Stimulated activated CD8-positive, alpha-beta memory T cell treated with anti-CD3 and anti-CD28 coated beads, Interleukin-2, amount 100 ng/mL, for 1 hour (primary cell): ENCODE measurements at places on chromosomes 3 and 15.

- DNase-seq = no peak
Observed at GRCh38 chr15:82972990-82973389, 13.0 kb upstream of the RAMAC start.

GRCh38 chr3:187975561-187976364 is 178.2 kb upstream of the LPP start:
- DNase-seq = no peak

DNA sequence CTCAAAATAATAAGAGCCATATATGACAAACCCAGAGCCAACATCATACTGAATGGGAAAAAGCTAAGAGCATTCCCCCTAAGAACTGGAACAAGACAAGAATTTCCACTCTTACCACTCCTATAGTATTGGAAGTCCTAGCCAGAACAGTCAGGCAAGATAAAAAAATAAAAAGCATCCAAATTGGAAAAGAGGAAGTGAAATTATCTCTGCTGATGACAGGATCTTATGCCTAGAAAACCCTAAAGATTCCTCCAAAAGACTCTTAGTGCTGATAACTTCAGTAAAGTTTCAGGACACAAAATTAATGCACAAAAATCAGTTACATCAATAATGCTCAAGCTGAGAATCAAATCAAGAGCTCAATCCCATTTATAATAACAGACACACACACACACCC is 45.9 kb upstream of the SLC2A2 start:
- no peak for DNase-seq

DNA sequence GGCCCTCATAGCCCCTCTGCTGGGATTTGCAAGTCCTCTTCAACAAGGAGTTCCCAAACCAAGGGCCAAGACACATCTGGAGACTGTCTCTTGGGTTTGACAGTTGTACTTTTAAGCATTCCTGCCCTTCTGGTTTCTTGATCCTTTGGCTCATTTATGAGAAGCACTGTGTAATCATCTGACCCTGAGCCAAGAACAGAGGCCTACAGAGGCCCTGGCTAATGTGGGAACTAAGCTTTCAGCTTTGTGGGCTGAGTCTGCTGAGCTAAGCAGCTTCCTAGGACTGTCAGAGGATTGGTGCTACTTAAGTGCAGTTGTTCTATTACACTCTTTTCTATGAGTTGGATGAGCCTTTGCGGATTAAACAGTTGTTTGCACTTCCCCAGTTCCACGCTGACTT is 178.3 kb downstream of the KBTBD8 start:
- DNase-seq = no peak

DNA sequence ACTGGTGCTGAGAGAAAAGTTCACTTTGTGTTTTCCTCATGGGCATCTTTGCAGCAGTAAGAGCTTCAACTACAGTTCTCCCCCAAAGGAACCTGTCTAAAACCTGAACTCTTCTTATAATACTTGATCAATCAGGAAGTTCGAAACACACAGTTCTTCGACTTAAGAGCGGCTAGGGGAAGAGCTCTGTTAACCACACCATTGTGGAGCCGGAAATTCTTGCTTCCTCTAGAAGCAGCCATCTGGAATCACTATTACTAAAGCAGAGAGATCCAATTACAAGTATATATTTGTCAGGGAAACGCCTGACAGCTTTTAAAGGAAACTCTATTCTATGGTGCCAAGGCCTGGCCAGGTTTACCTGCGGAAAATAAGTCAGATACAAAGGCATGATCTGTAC is 337.3 kb upstream of the CBLB start:
- no peak for DNase-seq

GRCh38 chr3:20546636-20547035 is 360.6 kb upstream of the SGO1 start:
- DNase-seq = no peak

DNA sequence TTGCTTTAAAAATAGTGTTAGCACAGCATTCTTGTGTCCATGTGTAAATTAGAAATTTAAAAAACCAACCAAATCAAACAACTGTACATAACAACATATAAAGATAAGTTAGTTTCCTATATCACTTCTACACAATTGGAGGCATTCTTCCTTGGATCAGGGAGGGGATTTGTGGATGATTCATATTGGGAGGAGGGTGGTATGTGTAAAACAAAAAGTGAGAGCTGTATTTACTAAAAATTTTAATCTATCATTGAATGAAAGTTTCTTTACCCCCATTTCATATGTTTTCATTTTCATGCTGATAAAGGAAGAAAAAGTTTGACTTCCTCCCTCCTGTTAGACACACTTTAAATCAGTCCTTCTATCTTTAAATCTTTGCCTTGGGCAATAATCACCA is 325.0 kb downstream of the SATB1 start:
- no peak for DNase-seq
